GM12878 (cell line): ENCODE measurements at places on chromosomes 3 and 15. TPM values are rescaled to one million over a fixed set of nuclear protein-coding genes. Genes with fewer than 3 reads are reported as not detected.

- no peaks in the 10 kb centered on the region for H3K36me3 ChIP-seq
- no peak overlapping the region for H3K4me3 ChIP-seq
- DNase-seq: no peak
- H3K27me3 ChIP-seq: no peaks in the 10 kb centered on the region
- no peak overlapping the region for H3K27ac ChIP-seq
Observed at GRCh38 chr3:39970982-39971381, 161.6 kb downstream of the MYRIP start.

FETUB gene
- not detected in 2 replicates for polyA plus RNA-seq

GRCh38 chr15:27491666-27492621 lies 521.0 kb downstream of the GABRG3 start:
- no peaks in the 10 kb centered on the region for H3K36me3 ChIP-seq
- H3K4me3 ChIP-seq: no peak overlapping the region
- no peaks in the 10 kb centered on the region for H3K27me3 ChIP-seq
- no peak for DNase-seq
- H3K4me1 ChIP-seq: no peaks in the 10 kb centered on the region
- no peak overlapping the region for H3K27ac ChIP-seq

CPNE9 gene
- polyA plus RNA-seq: not detected in 2 replicates

DNA sequence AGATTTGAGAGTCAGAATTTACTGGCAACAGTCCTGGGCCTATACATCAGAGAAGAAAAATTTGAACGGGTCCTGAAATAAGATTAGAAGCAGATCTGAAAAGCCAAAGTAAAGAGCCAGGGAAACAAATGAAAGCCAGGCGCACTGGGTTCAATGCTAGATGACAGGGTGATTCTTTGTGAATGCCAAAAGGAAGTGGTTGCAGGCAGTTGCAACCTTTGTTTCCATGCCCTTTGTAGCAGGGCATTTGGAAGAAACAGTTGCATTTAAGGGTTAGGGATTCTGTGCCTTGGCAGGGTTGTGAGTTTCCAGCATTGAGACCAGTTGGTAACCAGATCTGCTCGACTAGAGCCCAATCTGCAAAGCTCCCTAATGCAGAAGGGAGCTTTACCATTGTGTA lies 36.4 kb upstream of the MTHFS start:
- no peak overlapping the region for H3K27ac ChIP-seq
- H3K4me1 ChIP-seq: no peaks in the 10 kb centered on the region
- H3K27me3 ChIP-seq: no peaks in the 10 kb centered on the region
- H3K4me3 ChIP-seq: no peak overlapping the region

HGD gene
- not detected in 2 replicates for polyA plus RNA-seq

GRCh38 chr3:82002986-82003642 lies 241.7 kb upstream of the GBE1 start:
- DNase-seq: no peak
- no peak overlapping the region for H3K27ac ChIP-seq
- no peak overlapping the region for H3K4me3 ChIP-seq
- H3K4me1 ChIP-seq: no peaks in the 10 kb centered on the region
- no peaks in the 10 kb centered on the region for H3K36me3 ChIP-seq
- H3K27me3 ChIP-seq: no peaks in the 10 kb centered on the region
